ENCODE measurements at places on chromosomes 6 and 20.

- DNase-seq, result no peak
Measured at GRCh38 chr6:12886961-12887775, 170.6 kb downstream of the PHACTR1 start.

DNA sequence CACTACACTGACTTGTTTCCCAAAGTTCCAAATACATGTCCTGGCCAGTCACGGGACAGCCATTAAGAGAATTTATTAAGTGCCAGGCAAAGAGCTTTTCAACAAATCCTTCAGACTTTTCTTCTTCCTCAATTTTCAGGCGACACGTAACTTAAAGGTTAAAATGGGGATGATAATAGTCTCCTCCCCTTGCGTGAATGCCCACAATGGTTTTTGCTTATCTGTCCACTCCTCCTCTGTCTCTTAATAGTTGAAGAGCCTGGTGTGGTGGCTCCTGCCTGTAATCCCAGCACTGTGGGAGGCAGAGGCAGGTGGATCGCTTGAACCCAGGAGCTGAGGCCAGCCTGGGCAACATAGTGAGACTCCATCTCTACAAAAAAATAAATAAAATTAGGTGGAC is 11.4 kb upstream of the PARD6B start:
- DNase-seq, result no peak

DNA sequence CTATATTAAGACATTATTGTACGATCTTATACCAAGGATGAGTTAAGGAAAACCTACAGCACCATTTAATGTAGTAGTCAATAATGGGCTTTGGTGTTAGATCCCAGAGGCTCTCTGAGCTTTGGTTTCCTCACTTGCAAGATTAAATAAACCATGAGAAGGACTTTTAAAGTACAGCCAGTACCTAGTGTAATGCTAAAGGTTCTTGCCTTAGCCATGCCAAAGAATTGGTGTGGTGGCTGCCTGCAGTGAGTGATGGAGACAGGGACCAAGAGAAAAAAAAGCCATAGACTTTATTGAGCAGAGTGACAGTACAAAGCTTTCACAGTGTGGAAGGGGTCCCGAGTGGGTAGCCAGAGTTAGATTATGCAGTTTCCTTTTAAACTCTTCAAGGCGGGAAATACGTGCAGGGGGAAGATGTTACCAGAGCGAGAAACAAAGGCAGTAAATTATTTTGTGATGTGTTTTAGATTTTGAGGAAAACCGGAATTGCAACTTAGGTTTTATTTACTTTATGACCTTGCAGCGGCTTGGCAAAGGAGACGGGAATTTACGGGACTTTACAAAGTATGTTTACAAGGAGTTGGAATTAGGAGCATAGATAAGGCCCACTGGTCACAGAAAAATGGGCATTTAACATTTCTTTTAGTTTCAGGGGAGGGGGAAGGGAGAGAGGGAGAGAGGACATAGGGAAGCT is 100.4 kb downstream of the MYO6 start:
- DNase-seq, result no peak

GRCh38 chr6:36838896-36839748 is at the start of gene CPNE5:
Gene CPNE5 (minus strand): TSS chr6:36839444. CDS start chr6:36839377, 67 bp downstream.
- DNase-seq, result no peak

DNA sequence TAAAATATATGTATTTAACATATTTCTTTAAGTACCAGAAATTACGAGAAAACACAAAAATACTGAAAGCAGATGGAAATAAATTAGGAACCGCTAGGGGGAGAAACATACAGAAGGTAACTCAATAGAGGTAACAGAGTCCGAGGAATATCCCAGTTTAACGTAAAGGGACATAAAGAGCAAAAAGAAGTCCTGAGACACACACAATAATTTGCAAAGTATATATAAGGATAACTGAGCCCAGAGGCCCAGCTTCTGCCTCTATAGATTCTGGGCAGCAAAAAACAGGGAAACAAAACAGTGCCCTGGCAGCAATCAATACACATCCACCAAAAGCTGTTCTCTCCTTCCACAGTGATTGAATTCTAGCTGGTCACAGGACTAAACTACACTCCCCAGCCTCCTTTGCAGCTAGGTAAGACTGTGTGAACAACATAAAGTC is 15.1 kb downstream of the TBC1D32 start:
- DNase-seq, result no peak

GRCh38 chr6:81625216-81625615 is 127.3 kb downstream of the TENT5A start:
- DNase-seq, result no peak

- no peak for DNase-seq
Measured at GRCh38 chr6:132096245-132096644, 145.1 kb upstream of the CCN2 start.

GRCh38 chr20:1121429-1121828 is 3.0 kb downstream of the PSMF1 start:
- no peak for DNase-seq

DNA sequence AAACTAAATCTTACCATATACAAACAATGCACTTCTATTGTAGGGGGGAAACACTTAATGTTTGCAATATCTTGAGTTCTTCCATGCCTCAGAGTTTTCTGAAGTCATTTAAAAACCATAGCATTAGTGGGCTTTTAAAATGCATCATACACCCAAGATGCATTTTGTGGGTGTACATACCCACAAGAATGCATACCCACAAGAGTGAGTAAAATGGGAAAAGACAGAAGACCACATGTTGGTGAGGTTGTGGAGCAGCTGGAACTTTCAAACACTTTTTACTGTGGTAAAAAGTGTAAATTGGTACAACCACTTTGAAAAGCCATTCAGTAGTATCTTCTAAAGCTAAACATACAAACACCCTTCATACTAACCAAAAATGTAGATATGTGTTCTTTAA is 57.5 kb downstream of the CYB5R4 start:
- DNase-seq, result no peak

DNA sequence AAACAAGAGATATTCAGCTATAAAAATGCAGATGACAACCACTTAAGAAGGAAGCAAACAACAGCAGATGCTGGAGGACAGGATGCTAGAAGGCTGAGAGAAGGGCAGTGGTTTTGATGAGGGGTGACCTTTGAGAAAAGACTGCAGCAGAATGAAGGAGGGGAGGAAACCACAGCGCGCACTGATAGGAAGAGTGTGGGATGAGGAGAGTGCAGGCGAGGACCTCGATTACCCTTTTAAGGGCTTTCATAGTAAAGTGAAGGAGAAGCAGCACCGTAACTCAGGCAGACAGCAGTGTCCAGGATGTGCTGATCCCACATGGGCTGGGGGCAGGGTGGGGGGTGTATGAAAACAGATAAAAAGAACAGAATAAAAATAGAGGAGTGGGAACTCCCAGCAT is 19.2 kb downstream of the ZBTB2 start:
- no peak for DNase-seq
